ENCODE measurements at places on chromosomes 2 and 18.
A peak's percentile ranks its signal among the peaks of the same experiment; 100 is the strongest.

DNA sequence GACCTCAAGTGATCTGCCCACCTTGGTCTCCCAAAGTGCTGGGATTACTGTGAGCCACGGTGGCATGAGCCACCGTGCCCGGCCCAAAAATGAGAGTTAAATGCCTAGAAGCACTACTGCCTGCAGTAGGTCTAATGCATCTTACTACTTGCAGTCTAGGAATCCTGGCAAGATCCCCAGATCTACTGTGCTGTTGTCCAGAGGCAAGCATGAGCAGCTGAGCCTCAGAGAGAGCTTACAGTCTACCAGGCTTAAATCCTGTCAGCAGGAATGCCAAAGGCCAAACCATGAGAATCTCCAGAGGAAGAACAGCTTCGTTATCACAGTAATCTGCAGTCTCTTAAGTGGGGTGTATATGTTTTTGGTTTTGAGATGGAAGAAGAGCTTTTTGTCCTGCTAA lies 54.4 kb downstream of the XRCC5 start:
- DNase-seq, result no peak

- no peak for DNase-seq
Measured at GRCh38 chr18:36850527-36851201, 21.7 kb downstream of the KIAA1328 start.

GRCh38 chr18:45854036-45854586 lies 28.6 kb downstream of the SIGLEC15 start:
- peak; percentile 52 for DNase-seq

DNA sequence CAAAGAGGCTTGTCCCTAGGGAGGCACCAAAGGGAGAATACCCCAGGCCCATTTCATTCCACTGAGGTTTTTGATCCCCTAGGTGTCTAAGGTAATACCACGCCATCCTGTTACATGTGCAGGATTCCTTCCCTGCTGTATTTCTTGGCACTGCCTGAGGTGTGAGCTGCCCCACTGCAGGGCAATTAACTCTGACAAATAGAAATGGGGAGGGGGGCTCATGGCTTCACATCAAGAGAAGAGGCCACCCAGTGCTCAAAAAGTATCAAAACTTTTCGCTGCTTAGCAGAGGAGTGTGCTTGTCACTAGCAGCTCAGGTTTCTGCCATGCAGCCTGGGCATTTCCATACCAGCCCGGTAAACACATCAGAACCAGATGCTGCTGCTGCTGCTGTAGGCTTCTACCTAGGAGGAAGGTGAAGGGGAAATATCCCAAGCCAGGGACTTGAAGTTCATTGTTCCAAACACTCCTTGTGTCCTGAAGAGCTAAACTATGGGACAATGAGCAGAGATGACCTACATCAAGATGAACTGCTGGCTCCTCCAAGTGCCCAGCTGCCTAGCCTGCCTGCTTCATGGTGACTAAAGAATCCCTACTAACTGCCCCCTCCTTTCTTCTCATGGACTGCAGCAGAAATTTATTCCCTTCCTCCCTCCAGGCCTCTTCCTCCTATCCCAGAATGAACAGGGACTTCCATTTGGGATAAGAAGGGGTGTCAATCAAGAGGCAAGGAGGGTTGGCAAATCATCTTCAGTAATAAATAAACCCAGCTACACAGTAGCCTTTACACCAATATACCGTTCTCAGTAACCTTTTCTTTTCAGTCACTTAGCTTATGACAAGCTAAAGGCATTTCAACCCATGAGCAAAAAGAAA lies 16.4 kb downstream of the POU3F3 start:
- DNase-seq, result no peak

- no peak for DNase-seq
Measured at GRCh38 chr18:11905613-11906012, 2.5 kb downstream of the MPPE1 start.

DNA sequence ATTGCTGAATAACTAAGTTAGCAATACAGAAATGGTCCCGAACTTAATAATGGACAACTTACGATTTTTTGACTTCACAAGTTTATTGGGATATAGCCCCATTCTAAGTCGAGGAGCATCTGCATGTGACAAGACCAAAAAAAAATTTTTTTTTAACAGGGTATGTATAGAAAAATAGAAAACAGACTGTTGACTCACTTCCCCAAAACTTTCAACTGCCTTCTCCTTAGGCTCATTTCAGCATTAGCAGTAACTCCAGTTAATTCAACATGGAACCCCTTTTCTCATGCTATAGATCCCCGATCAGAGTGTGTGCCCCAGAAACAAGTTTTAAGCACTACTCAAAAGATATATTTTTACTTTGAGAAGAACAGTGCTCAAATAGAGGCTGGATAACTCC lies 5.4 kb downstream of the CD302 start:
- DNase-seq, result no peak

- DNase-seq, result no peak
Measured at GRCh38 chr2:230202430-230203109, 17.2 kb downstream of the SP110 start.

DNA sequence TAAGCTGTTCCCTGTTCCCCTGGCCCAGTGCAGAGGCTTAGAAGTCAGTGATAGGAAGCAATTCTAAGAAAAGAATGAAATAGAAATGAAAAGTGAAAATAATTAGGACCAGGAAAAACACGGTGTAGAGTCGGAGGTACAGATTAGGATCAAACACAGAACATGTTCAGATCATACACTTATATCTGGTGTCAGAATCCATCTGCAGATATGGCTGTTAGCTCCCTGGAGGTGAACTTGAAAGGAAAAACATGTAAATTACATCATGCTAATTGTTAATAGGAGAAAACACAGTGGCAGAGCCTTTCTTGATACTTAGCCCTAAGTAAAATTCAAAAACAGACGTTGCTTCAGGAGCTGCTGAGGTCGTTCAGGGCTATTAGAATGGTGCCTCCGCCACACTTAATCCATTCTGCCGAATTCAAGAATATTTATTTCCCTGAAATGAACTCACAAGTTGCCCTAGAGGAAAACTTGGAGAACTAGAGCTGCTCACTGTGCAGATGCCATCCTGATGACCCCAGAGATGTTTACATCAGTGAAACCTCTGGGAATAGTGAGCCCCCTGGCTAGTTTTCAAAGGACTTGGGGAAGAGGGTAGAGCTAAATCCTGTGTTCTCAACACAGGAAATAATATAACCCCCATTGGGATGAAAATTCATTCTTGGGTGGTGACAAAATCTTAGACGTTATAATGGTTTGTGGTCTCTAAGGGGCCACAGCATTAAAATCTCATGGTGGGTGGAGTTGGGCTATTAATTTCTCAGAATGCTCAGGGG lies 27.5 kb downstream of the LPIN1 start:
- no peak for DNase-seq

DNA sequence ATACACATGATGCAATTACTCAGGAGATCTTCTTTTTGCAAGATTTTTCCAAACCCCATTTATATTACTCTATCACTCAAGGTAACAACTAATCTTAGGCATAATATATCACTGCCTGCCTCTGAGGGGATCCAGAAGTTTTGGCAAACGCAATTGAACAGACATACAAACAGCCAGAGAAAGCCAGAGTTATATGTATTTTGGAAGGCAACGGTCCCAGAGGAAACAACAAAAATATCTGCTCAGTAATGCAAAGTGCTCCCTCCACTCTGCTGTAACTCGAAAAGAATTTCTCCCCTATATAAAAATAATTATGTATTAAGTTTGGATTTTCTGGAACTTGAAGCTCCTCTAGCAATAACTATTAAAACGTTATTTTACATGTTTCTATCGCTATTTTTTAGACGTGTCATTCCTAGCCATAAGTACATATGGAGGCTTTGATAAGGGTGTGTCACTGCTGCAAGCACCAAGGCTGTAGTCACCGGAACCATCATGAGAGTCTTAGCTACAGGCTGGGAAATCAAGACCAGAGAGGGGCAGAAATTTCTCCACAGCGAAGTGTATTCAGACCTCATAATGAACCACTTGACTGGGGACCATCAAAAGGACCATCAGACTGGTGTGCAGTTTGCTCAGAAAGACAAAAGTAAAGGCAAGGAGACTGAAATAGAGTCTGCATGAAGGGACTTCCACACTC lies 3.7 kb upstream of the GKN1 start:
- no peak for DNase-seq

DNA sequence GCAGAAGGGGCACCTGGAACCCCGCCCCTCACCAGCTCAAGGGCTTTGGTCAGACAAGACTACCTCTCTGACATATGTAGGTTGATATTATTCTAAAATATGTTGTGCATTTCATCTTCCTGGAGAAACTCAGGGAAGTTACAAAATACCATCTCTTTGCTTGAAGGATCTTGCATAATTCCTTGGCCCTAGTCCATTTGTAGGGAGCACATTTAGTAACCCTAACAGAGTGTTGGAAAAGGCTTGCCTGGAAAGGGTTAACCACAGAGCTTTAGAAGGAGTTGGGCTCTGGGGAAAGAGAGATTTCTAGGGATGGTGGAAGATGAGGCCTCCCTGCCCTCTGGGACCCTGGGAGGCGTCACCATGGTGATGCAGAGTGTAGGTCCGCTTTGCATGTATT lies 143.0 kb upstream of the SLC1A4 start:
- DNase-seq, result no peak

- DNase-seq, result no peak
Measured at GRCh38 chr2:68385220-68385906, 20.3 kb downstream of the PLEK start.

- DNase-seq, result no peak
Measured at GRCh38 chr2:100293341-100294161, 28.8 kb downstream of the LONRF2 start.

DNA sequence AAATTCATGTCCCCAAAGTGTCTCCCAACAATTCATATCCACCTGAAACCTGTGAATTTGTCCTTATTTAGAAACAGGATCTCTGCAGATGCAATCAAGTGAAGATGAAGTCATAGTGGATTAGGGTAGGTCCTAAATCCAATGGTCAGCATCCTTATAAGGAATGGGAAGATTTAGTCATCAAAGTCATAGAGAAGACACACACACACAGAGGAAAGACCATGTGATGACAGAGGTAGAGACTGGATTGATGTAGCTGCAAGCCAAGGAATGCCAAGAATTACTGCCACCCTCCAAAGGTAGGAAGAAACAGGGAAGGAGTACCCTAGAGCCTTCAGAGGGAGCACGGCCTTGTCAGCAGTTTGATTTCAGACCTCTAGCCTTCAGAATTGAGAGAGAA lies 17.7 kb downstream of the ADD2 start:
- no peak for DNase-seq

GRCh38 chr2:241617431-241618154 lies 19.4 kb downstream of the THAP4 start:
- DNase-seq, result no peak

GRCh38 chr2:141468761-141469160 lies 662.1 kb downstream of the LRP1B start:
- no peak for DNase-seq

DNA sequence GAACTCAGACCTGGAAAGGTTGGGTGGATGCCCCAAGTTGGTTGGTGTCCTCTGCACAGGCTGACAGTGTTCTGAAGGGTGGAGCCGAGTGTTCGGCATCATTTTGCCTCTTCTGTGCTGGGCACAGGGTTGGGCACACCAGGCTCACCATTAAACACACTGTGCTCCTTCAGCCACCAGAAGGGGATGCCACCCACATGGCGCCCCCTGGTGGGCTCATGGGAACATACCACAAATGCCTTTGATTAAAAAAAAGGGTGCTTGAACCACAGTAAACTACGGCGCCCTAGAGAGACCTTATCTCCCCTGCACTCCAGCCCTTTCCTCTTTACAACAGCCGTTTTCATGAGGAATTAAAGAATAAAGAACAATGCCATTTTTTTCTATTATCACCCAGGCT lies 89.4 kb downstream of the CELF4 start:
- DNase-seq, result peak; percentile 71

GRCh38 chr2:40516604-40517003 lies 64.7 kb upstream of the SLC8A1 start:
- DNase-seq, result no peak

DNA sequence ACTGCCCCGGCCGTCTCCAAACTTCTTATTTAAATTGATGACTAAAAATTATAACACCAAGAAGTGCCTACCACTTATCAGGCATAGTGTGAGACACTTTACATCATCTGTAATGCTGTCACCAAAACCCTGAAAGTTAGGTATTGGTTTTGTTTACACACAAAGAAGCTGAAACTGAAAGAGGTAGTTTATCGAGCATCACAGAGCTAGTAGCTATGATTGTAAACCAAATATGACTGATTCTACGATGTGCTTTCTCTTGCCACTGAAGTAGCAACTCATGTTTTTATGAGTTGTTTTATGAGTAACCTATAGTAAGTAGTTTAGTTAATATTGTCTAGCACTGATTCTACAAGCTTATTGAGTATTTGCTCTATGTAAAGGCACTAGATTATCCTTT lies 31.5 kb downstream of the DYNC1I2 start:
- no peak for DNase-seq

- DNase-seq, result no peak
Measured at GRCh38 chr2:18664421-18664820, 75.1 kb upstream of the NT5C1B start.

- DNase-seq, result no peak
Measured at GRCh38 chr2:2738684-2739083, 407.6 kb upstream of the MYT1L start.

- no peak for DNase-seq
Measured at GRCh38 chr2:100739735-100740432, 80.1 kb upstream of the NPAS2 start.

- no peak for DNase-seq
Measured at GRCh38 chr2:114472726-114473125, 30.3 kb downstream of the DPP10 start.

DNA sequence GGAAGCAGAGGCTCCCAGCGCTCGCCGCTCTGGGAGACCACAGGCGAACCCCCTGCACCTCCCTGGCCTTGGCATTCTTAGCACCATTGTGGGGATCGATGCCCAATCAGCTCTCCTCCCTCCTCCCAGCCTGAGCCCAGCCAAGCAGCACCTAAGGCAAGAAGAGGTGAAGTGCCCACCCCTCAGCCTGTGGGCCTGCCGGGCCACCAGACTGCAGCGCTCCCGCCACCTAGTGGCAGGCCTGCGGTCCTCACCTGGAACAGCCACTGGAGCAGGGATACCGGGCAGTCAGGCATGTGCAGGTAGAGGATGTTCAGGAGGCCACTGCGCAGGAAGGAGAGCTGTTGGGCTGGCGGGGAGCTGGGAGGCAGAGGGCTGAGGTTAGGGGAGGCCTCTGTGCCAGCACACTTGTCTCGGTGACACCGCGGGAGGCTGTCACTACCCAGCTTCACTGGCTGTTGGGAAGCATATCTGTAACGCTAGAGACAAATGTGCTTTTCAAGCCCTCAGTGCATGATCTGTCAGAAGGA lies 35.2 kb downstream of the FAM178B start:
- peak; percentile 96 for DNase-seq

- DNase-seq, result no peak
Measured at GRCh38 chr2:236848501-236848900, 237.2 kb upstream of the COPS8 start.

DNA sequence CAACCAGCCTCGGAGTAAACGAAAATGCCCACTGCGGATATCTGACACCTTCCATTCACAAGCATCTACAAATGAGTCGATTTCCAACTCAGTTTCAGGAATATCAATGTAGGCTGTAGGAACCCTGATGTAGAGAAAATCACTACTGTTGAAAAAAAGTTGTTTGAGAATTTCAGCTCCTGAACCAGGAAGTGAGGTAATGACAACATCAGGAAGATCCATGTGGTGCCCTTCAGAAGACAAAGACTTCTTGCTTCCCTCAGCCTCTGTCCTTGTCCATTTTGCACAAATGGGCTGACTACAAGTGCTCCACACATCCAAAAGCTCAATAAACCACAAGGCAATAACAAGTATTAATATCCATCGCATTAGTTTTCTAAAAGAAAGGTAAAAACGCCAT lies 4.7 kb downstream of the DSEL start:
- DNase-seq, result no peak
